Stimulated activated CD8-positive, alpha-beta memory T cell treated with anti-CD3 and anti-CD28 coated beads, Interleukin-4, amount 100 ng/mL, for 24 hours (primary cell): ENCODE measurements at places on chromosomes 12 and 14.

- DNase-seq: no peak
Observed at GRCh38 chr12:83960767-83961166, 951.8 kb downstream of the SLC6A15 start.

GRCh38 chr12:106090591-106091445, 47.9 kb downstream of the NUAK1 start:
- DNase-seq: no peak

GRCh38 chr14:68235011-68235410, 415.4 kb downstream of the RAD51B start:
- DNase-seq: no peak

DNA sequence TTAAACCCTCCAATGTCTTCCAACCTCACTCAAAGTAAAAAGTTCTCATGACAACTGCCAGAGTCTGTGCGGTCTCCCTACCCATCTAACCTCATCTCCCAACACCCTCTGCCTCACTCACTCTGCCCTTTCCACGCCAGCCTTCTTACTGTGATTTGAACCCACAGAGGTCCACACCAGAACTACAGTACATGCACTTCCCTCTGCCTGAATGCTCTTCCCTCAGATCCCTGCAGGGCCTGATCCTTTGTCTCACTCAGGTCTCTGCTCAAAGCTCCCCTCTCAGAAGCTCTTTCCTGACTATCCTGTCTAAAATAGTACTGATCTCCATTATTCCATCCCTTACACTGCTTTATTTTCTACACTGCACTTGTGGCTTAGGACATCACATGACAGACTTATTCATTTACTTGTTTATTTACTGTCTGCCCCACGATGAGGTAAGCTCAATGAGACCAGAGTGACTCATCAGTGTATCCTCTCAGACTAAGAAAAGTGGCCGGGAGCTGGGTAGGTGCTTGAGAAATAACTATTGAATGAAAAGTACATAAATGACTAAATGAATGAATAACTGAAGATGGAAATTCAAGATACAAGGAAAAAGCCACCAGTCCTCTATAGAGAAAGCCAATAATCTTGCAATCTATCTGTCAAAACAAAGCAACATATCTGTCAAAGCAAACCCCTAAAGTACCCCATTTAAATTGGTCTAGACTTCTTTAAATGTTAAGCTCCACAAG, 17.1 kb downstream of the POMT2 start:
- DNase-seq: no peak

GRCh38 chr14:32129124-32129523, 52.0 kb downstream of the ARHGAP5 start:
- DNase-seq: no peak

- no peak for DNase-seq
Observed at GRCh38 chr14:91946622-91947474, 646 bp downstream of the FBLN5 start.

GRCh38 chr12:19841451-19841850, 402.2 kb downstream of the AEBP2 start:
- no peak for DNase-seq

DNA sequence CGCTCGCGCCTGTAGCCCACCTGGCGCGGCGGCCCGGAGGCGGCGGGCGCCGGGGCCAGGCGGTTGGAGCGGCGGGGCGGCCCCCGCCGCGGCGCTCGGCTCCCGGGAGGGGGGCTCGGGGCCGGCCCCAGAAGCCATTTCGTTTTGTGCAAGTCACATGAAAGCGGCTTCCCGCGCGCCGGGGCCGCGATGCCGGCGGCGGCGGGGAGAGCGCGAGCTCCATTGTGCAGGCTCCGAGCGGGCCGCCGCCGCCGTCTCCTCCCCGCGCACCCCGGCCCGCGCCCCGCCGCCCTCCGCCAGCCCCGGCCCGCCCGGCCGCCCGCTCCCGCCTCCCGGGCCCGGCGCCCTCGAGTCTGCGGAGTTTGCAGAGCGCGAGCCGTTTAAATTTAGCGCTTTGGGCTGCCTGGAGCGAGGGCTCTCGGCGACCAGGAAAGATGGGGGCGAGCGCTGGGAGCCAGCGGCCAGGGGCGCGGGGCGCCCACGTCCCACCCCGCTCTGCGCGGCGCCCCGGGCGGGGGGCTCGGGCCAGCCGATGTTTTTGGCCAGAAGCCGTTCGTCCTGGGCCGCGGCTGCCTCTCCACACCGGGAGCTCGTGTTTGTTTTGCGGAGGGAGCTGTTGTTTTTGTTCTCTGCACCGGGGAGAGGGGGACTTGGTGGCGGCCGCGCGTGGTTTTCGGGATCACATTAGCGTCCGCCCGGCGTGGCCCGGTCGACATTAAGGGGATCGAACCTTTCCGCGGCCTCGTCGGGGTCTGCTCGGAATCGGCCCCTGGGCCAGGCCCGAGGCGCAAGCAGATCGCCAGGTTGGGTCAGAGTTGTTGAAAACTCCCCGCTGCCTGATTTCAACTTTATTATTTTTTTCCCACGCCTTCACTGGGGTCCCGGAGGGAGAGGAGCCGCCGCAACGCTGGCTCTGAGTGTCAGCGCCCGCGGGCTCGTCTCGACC, 982 bp downstream of the BCL7A start:
- no peak for DNase-seq

DNA sequence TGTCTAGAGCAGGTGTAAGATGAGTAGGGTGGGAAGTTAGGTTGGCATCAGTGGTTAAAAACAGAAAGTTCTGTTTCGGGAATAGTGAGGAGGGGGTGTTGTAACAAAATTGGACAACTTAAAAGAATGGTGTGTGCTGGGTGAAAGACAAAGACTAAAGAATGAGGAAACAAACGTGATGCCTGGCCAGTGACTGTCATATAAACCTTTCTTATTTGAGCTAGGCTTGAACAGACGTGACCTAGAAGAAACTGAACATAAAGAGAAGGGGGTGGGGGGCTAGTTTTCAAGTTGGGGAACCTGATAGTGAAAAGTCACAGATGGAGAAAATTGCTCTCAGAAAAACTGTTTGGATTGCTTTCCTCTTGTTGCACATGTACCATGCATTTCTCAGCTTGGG, 39.6 kb downstream of the RAD52 start:
- DNase-seq: no peak

DNA sequence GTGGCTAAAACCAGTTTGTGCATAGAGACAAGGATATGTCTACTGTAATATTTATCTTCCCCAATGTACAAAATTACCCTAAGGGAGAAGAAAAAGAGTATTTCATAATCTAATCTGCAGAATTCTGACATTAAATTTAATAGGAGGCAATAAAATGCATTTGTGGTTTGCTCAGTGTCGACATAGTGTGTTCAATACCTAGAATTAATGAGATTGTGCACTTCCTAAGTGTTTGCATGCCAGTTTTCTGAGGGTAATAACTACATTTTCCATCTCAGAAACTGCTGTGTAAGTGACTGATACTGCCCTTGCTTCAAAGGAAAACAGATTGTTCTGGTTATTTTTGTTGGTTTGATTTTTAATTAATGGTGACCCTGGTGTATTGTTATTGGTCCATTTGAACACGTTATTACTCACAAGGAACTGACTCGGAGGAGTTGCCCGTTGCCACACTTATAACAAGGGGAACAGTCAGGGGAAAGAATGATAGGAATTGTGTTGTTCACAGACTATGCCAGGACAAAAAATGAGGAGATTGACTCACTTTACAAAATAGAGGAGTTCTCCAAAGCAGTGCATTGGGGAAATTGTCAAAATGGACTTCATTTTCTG, 960.3 kb upstream of the TMEM132C start:
- no peak for DNase-seq

DNA sequence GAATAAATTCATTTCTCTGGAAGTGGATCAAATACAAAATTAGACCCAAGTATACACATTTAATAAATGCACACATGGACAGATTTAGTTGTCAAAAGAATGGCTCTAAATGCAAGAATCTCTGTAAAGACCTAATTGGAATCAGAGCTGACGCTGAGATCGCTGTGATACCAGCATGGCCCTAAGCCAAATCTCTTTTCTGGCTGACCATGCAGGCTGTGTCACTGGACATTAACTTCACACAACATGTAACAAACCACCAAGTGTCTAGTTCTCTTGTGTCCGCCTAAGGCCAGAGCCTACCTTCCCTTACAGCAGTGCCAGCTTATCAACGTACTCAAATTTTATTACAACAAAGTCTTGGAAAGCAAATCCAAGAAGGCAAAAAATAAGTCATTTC, 127.5 kb downstream of the MED13L start:
- DNase-seq: no peak

DNA sequence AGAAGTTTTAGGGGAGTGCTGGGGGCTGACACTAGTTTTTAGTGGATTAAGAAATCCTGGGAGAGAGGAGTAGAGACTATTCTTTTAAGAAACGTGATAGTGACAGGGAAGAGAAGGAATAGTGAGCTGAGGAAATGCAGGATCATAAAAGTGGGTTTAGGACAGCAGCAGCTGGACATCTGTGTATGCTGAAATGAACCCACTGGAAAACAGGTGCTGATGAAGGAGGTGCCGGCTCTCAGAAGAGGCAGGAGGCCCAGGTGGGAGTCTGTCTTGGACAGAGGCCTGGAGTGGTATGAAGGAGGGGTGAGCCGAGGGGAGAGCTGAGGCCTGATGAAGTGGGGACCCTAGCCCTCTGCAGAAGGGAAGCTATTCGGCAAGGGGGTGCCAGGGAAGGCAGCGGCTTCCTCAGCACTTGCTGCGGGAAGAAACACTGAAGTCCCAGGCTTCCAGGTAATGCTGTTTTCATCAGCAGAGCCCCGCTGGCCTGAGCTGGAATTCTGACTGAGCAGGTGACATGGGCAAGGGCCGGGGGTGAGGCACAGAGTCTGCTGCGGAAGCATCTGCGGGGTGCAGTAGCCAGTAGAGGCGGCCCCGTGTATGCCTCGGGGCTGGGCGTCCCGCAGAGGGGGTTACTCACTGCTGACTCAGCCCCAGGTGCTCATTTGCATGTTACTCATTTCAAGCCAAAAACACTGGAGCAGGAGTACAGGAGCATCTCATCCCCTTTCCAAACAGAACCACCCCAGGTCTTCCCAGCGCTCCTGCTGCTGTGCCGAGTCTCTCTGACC, 89.7 kb downstream of the TMCC3 start:
- DNase-seq: no peak

GRCh38 chr12:95182868-95183415, 34.3 kb downstream of the FGD6 start:
- DNase-seq: no peak

DNA sequence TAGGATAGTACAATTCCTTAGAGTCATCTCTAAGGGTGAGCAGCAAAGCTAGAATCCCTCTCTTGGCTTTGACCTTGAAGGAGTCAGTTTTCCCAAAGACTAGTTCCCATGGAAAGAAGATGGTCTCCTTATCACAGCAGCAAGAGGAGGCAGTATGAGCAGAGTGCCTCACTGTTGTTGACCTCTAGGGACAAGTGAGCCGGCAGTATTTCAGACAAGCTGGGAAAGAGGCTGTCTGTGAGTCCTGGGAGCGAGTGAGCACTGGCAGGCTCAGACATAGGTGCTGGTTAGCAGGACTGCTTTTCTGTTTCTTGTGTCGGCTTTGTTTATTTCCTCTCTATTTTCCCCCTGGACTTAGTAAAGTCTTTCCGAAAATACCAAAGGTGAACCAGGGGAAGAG, 60.7 kb downstream of the NTF3 start:
- DNase-seq: no peak

DNA sequence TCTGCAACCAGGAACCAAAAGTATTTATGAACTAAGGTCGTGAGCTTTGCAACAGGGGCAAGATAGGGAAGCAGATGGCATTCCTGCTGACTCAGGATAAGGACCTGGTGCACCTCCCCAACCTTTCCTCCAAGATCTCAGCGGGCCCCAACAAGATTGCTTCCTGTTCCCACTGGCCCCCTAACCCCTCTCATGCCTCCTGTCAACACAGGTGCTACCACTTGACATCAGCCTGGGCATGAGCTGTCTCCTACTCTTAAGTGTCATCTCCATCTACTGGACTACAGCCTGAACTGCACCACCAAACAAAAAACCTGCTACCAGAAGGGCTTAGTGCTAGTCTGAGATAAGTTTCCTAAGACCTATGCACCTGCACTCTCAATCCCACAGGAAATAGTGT, 32.7 kb downstream of the MED6 start:
- DNase-seq: no peak

DNA sequence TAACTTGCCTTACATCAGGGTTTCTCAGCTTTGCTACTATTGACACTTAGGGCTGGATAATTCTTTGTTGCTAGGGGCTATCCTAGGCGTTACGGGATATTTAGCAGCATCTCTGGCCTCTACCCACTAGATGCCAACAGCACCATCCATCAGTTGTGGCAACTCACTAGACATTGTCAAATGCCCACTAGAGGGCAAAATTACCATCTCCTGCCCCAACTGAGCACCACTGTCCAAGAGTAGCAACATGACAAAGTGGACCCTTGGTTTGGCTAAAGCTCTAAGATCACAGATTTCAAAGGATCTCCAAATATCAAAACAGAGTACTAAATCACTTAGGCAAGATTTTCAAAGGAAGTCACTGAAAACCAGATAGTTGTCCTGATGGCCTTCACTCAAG, 251.7 kb upstream of the TBX3 start:
- DNase-seq: no peak

- DNase-seq: peak; percentile 76
Observed at GRCh38 chr12:127145929-127146789, 1120.8 kb upstream of the TMEM132C start.

DNA sequence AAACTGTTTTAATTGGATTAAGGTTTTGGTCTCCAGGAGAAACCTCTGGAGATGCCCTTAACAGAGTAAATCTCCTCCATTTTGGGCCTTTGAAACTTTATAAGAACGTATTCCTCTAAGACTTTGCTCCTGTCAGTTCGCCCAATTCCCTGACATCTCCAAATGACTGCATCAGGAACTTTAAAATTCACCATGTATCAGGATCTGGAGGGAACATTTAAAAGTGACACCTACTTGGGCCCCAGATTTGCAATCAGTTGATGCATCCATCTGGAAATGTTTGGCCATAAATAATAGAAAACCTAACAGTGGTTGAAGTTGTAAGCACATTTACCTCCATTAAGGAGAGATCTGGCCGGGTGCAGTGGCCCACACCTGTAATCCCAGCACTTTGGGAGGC, 144.1 kb upstream of the WSCD2 start:
- DNase-seq: no peak

GRCh38 chr14:101716077-101716950, 45.2 kb upstream of the PPP2R5C start:
- no peak for DNase-seq

DNA sequence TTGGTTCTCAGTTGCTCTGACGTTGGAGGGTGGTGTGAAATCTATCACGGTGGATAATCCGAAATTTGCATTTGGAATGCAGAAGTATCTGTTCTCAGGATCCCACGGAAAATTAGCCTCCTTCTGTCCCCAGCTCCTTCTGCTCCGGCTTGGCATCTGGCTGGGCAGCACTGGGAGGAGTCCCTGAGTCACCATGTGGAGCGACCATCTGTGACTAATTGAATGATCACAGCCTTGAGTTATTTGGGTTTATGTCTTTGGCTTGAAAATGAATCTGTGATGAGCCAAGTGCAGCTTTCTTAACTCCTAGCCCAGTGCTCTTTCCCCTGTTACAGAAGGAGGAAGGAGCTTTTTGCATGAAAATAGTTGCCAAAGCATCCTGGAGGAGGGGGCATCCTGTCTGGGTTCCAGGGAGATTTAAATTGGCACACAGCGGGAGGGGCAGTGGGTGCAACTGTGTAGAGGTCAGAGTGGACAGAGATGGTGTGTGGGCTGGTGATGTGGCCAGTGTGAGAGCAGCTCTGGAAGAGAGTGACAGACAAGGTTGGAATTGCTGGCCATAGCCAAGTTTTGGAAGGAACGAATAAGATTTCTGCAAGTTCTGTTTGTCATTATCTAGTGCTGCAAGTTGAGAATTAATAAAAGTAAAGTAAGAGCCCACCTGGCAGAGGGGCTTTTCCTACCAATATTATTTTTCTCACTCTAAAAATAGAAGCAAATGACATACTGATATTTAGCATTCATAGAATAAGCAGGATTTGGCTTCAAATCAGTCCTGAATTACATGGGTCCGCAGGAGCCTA, 74.4 kb downstream of the SLC24A4 start:
- no peak for DNase-seq

GRCh38 chr14:38290601-38291188, 34.8 kb upstream of the CLEC14A start:
- no peak for DNase-seq
